ENCODE measurements at places on chromosomes 1 and 21.

- peak; percentile 96 for DNase-seq
Measured at GRCh38 chr1:39898648-39899603, 2.8 kb downstream of the MYCL start.

- peak; percentile 95 for DNase-seq
Measured at GRCh38 chr1:201709564-201710295, 119.2 kb upstream of the IPO9 start.

DNA sequence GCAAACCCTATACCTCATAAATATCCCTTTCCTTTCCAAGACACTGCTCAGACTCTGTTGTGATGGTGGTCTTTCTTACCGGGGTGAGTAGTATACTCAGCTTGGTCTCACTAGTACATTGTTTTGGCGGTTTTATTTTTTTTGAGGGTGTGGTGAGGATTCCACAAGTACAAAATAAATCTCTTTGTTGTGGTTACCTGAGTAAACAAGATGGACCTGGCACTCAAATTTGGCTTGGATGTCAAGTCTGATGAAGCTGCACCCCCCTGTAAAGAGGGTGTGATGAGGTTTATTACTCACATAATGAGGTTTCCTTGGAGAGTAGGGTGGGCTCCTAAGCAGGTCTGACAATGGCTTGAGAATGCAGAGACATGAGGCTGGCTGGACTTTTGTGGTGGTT is 68.2 kb upstream of the KCNJ6 start:
- no peak for DNase-seq

DNA sequence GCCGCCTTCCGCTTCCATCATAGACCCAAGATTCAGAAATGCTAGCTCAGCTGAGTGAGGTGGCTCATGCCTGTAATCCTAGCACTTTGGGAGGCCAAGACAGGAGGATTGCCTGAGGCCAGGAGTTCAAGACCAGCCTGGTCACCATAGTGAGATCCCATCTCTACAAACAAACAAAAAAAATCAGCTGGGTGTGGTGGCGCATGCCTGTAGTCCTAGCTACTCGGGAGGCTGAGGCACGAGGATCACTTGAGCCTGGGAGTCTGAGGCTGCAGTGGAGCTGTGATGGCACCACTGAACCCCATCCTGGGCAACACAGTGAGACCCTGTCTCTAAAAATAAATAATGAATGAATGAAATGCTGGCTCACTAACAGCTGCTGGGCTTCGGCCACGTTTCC is 39.7 kb downstream of the TOMM20 start:
- DNase-seq = no peak

DNA sequence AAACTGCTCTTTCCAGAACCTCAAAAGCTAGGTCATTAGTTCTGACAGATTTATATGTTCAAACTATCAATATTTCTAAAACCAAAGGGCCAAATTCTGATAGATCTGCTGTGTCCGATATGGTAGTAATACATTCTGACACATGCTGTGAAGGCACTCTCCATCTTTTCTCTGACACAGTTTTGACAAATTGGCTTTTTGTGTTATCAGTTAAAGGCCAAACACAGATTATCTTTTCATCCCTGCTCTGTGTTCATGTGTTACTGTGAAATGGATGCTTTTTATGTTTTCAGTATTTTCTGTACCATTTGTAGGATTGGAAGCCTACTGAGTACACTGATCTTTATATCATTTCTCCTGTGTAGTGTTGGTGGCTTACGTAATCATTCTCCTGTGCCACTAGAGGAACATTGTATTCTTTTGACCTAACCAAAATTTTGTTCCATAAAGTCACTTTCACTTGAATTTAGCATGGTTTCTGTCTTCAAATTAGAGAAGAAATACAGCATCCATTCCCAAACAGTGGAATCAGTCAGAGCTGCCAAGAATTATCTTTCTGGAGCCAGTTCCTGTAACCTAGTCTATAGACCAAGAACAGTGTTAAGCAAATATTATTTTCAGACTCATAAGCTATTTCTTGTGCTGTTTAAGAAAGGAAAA is 137.2 kb downstream of the ADGRL2 start:
- DNase-seq = no peak

DNA sequence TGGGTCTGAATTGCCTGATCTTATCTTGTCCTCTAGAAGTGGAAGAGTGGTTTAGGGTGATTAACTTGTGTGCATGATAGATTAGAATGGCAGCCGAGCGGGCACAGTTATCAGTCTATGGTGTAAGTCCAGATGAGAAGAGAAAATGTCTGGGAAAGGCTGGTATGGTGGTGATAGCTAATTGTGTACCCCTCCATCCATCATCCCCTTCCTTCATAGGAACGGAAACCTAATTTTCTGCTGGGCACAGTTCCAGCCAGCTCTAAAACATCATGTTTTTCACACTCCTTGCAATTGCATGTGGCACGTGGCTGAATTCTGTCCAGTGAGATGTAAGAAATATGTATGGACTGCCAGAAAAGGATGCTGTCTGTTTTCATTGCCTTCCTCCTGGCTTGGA is 40.9 kb upstream of the ZP4 start:
- no peak for DNase-seq

DNA sequence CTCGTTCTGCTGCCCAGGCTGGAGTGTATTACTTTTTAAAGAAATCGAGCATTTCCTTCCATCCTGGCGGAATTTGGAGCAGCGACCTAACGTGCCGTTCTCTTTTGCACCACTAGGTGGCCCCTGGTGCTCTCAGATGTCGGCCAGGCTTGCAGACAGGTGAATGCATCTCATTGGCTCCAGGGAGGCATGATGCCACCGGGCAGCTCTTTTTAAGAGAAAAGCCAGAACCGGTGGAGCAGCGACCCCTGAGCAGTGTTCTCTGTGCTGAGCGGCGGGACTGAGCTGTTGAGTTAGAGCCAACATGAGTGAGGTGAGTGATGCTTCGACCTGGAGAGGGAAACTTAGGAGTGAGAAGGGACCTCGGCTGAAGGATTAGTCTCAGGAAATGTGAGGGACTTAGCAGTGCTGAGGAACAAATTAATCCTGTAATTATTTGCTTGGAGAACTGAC is at the start of gene PCP4:
Gene PCP4 (plus strand): TSS at position 241 of the 453 bp plus-strand sequence. CDS start 64 bp downstream, at position 305.
- DNase-seq = peak; percentile 96
